Hindlimb muscle (tissue), 1 donor: ENCODE measurements at places on chromosomes 16 and 17.
A peak's percentile ranks its signal among the peaks of the same experiment; 100 is the strongest.

- no peak for DNase-seq
Measured at GRCh38 chr16:24507959-24508480, 31.3 kb upstream of the RBBP6 start.

DNA sequence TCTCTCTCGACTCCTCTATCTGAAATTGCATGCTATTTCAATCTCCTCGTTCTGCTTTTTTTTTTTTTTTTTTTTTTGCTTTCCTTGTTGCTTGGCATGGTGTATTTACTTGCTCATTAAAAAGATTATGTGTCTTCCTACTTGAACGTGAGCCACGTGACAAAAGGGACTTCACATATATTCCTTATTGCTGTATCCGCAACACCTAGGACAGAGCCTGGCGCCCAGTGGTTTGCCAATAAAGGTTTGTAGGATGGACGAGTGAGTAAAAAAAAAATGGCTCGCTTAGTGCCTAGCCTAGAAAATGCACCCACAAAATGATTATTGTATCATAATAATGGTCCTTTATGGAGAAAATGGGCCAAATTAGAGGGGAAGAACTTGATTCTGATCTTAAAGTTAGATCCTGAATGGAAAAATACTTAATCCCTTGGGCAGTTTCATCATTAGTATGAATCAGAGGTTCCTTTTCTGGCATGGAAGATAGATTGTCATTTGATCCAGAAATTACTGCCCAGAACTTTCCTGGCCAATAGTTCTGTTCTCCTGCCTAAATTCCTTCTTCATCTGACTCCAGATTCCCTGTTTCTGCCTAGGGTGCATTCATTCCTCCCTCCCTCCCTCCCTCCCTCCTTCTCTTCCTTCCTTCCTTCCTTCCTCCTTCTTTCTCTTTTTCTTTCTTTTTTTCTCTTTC lies 13.6 kb upstream of the TMEM220 start:
- DNase-seq, result peak; percentile 73

DNA sequence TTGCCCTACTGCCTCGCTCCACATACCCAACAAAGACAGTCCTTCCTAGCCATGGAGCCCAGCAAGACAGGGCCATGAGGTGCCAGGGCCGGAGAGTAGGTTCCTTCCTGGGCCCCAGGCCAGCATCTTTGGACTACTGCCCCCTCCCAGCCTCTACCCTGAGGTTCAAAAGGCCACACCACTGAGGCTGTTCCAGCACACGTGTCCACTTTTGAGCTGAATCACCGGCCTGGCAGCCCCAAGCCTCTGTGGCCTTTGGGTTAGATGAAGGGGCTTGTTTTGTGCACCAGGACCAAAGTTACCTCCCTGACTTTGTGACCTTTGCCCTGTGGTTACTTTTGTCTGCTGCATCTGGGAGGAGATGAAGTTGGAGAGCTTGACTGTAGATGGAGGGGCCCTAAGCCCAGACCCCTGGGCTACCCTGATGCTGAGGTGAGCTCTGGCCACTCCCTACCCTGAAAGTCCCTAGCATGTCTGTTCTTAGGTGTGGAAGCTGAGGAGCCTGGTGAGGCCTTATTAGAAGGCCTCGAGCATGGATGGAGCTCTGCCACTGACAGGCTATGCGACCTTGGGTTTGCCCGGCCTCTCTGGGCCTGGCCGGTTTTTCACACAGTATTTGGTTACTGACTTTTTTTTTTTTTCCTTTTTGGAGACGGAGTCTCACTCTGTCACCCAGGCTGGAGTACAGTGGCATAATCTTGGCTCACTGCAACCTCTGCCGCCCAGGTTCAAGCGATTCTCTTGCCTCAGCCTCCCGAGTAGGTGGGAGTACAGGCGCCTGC lies 12.0 kb downstream of the SEZ6 start:
- DNase-seq, result no peak

- no peak for DNase-seq
Measured at GRCh38 chr17:16944334-16945135, 27.4 kb downstream of the TNFRSF13B start.

- no peak for DNase-seq
Measured at GRCh38 chr17:29633886-29634285, 11.2 kb upstream of the CORO6 start.
